ENCODE measurements at places on chromosomes 6 and 20.

DNA sequence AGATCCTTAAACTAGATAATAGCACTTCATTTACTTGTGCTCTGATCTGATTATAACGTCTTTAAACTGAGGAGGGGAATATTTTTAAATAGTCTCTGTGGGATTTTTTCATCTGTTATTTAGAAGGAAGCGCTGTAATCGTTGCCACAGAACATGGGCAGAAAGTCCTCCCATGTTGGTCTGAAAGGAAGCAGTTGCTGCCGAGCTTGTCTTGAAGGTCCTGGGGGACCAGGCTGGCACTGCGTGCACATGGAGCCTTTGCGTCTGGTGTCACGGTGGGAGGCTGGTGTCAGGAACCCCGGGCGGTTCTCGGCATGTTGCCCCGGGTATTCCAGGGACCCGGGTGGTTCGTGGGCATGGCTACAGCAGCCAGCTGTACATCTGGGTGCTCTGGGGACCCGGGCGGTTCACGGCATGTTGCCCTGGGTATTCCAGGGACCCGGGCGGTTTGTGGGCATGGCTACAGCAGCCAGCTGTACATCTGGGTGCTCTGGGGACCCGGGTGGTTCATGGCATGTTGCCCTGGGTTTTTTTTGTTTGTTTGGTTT lies 11.5 kb downstream of the TPD52L2 start:
- no peak for DNase-seq

GRCh38 chr6:82915666-82916065 lies 150.0 kb downstream of the UBE3D start:
- DNase-seq: no peak

- no peak for DNase-seq
Measured at GRCh38 chr6:131255434-131255833, 120.2 kb downstream of the AKAP7 start.

- DNase-seq: no peak
Measured at GRCh38 chr6:157641837-157642236, 181.2 kb upstream of the SNX9 start.

DNA sequence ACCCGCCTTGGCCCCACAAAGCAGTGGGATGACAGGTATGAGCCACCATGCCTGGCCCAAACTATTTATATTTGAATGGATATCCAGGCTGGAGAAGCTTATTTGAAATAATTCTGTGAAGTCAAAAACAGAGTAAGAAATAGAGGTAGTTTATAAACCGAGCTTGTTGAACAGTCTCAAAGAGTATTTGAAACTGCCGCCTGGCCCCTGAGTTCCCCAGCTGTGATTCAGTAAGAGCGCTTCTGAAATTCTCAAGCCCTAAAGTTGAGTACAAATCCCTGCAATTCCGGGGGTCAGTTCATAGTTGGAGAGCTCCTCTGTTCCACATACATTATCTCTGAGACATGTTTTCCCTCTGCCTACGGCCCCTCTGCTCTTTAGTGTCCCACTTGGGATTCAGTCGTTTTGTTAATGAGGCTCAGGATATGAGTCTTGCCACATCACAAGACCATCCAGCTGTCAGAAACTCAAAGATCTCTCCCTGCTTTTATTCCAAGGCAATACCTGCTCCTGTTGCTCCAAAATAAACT lies 127.8 kb downstream of the SOD2 start:
- no peak for DNase-seq

GRCh38 chr20:45725134-45725533 lies 3.0 kb downstream of the SPINT4 start:
- DNase-seq: no peak

Measured in stimulated activated CD4-positive, alpha-beta T cell treated with anti-CD3 and anti-CD28 coated beads, Interleukin-12 subunit alpha, Interleukin-12 subunit beta, amount 100 ng/mL, for 4 hours (primary cell).